ENCODE measurements at places on chromosomes 7 and 10.

GRCh38 chr7:103717574-103717973, 271.6 kb upstream of the SLC26A5 start:
- DNase-seq = no peak

DNA sequence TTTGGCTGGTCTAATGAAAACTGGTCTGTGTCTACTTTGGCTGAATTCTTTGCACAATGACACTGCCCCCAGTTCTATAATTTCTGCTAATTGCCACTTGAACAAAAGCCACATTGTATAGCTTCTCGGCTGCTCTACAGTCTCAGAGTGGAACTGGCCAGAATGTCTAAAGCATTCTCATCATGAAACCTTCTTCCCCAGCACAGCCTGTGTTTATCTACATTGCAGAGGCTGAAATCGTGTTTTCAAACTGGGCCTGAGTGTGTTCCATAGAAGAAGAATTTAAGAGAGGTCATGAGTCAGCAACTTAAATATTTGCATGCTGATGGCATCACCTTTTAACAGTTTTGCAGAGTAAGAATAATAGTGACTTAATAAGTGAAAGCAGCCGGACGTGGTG, 177.2 kb downstream of the BUB3 start:
- no peak for DNase-seq

- DNase-seq = no peak
Measured at GRCh38 chr7:137354961-137355360, 11.4 kb upstream of the PTN start.

- DNase-seq = no peak
Measured at GRCh38 chr10:122227754-122228153, 43.3 kb upstream of the BTBD16 start.

DNA sequence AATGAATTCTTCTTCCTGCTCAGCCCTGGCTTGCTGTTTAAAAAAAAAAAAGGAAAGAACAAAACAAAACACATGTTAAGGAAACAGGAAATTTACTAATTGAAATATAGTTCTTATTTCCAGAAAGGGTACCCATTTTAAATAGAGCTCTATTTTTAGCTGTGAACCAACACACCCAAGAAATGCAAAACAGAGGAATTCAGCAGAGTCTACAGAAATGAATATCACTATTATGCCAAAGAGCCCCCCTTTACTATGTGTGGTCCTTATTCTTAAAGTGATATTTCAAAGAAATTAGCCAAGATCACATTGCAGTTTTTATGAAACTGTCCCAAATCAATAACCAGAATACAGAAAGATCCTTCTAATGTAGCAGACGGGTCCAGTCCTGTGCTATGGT, 53.7 kb downstream of the CCDC6 start:
- no peak for DNase-seq

DNA sequence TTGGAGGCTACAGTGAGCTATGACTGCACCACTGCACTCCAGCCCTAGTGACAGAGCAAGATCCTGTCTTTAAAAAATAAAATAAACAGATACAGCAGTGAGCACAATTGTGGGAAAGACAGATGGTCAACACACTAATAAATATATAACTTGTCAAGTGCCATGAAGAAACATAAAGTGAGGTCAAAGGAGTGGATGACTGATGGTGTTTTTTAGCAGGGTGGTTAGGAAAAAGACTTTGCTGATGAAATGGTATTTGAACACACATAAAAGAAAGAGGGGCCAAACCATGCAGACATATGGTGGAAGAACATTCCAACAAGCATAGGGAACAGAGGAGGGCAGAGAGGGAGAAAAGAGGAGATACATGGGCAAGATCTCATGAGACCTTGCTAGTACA, 392.7 kb upstream of the AUTS2 start:
- no peak for DNase-seq

DNA sequence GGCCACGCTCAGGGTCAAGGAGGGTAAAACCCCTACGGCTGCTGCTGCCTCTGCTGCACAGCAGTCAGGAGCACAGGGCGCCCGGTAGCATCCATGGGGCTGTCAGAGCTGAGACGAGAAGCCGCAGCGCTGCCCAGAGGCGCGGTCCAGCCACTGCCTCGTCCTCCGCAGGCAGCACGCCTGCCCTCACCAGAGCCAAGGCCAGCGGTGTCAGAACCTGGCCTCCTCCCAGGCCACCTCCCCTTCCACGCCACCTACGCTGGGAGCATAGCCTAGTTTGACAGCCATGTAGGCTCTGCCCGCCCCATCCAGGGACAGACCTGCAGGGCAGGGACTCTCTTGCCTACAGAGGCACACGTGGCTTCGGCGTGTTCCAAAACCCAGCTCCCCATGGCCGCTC, 16.2 kb downstream of the INTS1 start:
- no peak for DNase-seq

GRCh38 chr7:99521399-99521798, 16.9 kb downstream of the ZKSCAN5 start:
- no peak for DNase-seq

- no peak for DNase-seq
Measured at GRCh38 chr7:37943905-37944736, 23.7 kb downstream of the EPDR1 start.

- no peak for DNase-seq
Measured at GRCh38 chr7:108528183-108528712, 2.3 kb upstream of the PNPLA8 start.

- no peak for DNase-seq
Measured at GRCh38 chr7:1555046-1555812, 776 bp downstream of the TMEM184A start.

GRCh38 chr10:89845541-89846280, 144.3 kb downstream of the KIF20B start:
- no peak for DNase-seq

DNA sequence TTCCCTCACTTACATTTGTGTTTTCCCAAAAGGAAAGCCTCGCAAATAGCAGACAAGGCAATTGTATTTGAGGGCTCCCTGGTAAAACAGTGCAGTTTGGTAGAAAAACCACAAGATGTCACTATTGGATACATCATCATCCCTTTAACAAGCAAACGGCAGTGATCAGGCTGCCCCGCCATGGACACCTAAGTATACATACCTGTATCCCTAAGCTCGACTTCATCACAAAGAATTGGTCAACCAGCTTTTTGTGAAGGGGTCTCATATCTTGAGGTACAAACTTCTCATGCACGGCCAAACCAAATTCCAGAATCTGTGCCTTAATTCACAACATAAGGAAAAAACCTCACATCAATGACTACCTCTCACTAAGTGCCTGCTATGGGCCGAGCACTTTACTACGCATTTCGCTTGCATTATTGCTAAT, 179.5 kb upstream of the IMMP2L start:
- peak; percentile 19 for DNase-seq

DNA sequence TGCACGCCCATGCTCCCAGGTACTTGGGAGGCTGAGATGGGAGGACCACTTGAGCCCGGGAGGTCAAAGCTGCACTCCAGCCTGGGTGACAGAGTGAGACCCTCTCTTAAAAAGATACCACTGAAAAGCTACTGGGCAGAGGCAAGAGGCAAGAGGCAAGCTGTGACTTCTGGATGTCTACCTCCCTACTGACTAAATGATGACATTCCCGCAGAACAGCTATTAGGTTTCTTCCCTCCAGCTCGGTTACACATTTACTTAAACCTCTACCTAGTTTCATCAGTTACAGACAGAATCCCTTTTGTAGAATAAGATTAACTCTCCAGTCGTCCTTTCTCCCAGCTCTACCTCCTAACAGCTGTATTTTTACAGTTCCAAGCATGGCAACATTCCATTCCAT, 21.2 kb downstream of the RHEB start:
- DNase-seq = no peak

DNA sequence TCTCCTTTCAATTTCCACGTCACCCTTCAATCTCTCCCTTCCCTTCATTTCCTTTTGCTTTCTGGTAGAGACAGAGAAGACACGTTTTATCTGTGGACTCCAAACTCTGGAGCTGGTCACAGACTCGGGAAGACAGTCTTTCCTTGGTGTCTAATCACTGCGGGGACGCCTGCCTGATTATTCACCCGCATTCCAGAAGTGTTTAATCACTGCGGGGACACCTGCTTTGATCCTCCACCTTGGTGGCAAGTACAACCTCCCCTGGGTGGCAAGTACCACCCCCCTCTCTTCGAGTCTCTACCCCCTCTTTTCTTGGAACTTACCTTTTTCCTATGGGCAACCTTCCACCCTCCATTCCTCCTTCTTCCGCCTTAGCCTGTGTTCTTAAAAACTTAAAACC, 15.3 kb upstream of the LRRC61 start:
- no peak for DNase-seq

GRCh38 chr7:14818871-14819270, 83.7 kb downstream of the DGKB start:
- DNase-seq = no peak

- DNase-seq = no peak
Measured at GRCh38 chr10:8327140-8327423, 272.6 kb downstream of the GATA3 start.

GRCh38 chr10:45241865-45242520, 73.4 kb downstream of the OR13A1 start:
- DNase-seq = no peak

DNA sequence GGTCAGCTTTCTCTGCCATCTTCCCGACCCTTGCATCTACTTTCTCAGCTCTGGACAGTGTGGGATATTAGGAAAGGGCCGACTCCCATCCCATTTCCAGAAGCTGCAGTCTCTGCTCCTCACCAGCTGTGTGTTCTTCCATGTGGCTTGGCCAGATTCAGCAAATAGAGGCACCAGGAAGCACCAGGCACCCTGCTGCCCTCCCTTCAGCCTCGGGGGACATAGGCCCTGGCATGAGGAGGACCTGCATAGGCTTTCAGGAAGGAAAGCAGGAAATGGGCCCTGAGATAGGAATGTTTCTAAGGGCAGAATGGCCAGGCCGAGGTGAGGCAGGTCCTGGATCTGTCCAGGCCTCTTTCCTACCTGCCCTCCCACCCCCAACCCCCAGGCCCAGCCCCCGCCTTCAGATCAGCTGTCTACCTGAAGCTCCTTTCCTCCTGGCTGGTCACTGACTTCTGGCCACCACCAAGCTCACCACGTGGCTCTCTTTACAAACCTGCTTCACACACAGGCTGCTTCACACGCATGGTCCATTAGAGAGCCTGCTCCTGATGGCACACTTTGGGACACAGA, 27.5 kb upstream of the PURB start:
- DNase-seq = no peak

- no peak for DNase-seq
Measured at GRCh38 chr7:155581107-155581830, 34.9 kb upstream of the CNPY1 start.

DNA sequence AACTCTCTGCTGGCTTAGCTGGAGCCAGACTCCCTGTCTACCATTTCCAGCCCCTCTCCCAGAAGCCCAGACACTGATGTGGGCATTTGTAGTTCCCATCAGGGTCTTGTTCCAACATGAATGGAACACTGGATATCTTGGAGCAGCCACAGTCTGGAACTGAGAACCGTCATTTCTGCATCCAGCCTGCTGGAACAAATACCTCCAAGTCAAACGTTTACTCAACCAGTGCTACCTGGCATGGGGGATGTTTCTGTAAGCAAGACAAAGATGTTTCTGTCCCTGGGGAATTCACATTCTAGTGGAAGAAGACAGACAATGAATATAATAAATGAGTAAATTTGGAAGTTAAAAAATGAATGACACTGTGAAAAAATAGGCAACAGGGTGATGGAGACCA, 70.8 kb upstream of the ZNF438 start:
- no peak for DNase-seq

DNA sequence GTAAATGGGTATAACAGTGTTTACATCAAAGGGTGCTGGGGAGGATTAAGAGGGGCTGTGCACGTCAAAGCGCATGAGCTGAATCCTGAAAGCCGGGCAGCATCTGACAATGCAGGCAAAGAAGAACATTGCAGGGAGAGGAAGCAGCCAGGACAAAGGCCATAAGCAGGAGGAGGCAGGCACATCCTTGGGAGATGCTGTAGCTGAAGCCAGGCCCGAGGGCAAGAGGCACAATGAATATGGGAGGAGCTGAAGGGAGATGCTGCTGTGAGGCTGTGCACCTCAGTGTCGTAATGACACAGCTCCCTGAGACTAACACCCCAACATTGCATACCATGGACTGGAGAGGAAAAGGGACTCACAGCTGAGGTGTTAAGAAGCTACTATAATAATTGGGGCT, 129.2 kb downstream of the BTAF1 start:
- no peak for DNase-seq
